ENCODE measurements at places on chromosomes 12 and 14. TPM values are rescaled to one million over a fixed set of nuclear protein-coding genes. Genes with fewer than 3 reads are reported as not detected.

Gene ZNF641
- 4.3 TPM for total RNA-seq

Gene TTC7B
- total RNA-seq = 63.3 TPM

Gene OASL
- 0.34 TPM for total RNA-seq

Gene PTPRR
- not detected for total RNA-seq

Gene RAB5B
- 44.8 TPM for total RNA-seq

Gene B4GALNT3
- not detected for total RNA-seq

Gene TGM1
- 0.17 TPM for total RNA-seq

Gene HDAC7
- 55.0 TPM for total RNA-seq

Measured in dermis blood vessel endothelial cell (primary cell).